ENCODE measurements at places on chromosomes 2 and 18. TPM values are rescaled to one million over a fixed set of nuclear protein-coding genes. Genes with fewer than 3 reads are reported as not detected.

DNA sequence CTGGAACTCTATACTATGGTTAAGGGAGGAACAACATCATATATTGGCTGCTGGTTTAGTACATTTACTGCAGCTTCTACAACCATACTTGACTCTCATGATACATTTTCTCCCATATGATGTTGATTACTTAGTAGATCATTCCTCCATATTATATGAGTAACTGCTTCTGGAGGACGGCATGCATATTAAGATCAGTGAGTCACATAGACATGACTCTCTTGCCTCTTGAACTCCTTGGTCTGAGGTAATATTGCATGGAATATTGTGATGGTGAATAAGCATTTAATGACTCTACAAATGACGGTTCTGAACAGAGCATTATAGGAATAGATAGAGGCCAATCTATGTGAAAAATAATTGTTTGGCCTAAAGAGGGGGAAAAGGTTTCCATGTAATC lies 418.8 kb upstream of the SPHKAP start:
- no peak for DNase-seq

- DNase-seq, result no peak
Measured at GRCh38 chr2:143452817-143453451, 323.7 kb downstream of the ARHGAP15 start.

GRCh38 chr2:58072102-58072501 lies 25.5 kb downstream of the VRK2 start:
- no peak for DNase-seq

DNA sequence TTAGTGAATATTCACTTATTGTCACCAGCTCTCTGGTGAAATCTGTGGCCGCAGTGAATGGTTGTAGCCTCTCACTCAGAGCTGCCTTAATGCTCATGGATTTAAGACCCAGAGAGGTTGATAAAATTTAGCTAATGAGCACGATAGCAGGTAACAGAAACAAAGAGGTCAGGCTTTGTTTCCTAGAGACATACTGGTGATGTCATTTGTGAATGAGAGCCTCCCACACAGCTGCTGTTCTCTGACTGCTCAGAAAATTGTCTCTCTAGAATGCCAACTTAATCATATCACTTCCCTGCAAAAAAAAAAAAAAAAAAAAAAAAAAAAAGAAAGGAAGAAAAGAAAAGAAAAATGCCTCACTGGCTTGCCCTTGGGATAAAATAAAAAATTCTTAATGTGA lies 411.7 kb upstream of the MYT1L start:
- DNase-seq, result no peak

GRCh38 chr2:49801898-49802450 lies 647.7 kb upstream of the FSHR start:
- no peak for DNase-seq

DNA sequence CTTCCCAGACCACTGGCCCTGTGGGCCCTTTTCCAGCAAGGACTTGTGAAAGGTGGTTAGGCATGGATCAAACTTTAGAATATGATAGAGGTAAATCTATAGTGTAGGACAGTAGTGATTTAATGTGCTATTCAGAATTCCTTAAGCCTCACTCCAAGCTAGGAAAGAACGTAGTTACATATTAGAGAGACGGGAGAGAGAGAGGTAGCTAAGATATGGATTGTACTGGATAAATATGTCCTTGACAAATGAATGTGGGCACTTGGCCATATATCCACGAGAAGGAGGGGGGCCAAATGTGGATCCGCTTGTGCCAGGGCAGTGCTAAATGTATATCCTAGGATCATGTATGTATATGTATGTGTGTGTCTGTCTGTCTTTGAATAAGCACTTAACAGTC lies 6.5 kb downstream of the KCNJ3 start:
- no peak for DNase-seq

GRCh38 chr2:212640428-212640827 lies 101.8 kb upstream of the ERBB4 start:
- DNase-seq, result no peak

- no peak for DNase-seq
Measured at GRCh38 chr2:234001380-234002160, 48.9 kb upstream of the SPP2 start.

- DNase-seq, result peak; percentile 89
Measured at GRCh38 chr2:8525582-8526402, 156.1 kb upstream of the ID2 start.

DNA sequence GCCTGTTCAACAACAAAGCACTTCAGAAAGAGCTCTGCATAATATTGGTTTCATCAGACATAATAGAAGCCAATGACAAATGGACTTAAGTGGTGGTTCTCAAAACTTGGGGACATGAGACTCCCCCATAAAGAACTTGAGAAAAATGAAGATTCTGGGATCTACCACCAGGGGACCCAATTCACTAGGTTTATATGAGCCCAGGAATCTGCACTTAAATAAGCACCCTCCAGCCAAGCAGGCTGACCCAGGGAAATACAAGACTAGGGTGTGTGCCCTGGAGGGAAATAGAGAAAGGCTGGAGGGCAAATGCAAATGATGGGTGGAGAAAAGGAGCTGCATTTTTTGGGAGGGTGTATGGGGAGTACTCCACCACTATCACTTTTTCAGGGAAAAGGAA lies 52.5 kb downstream of the SATB2 start:
- no peak for DNase-seq

- no peak for DNase-seq
Measured at GRCh38 chr18:75139226-75139911, 69.6 kb downstream of the PTGR3 start.

GRCh38 chr2:174971868-174972781 lies 33.1 kb downstream of the CHN1 start:
- DNase-seq, result peak; percentile 68

GRCh38 chr2:231161877-231162329 lies 36.5 kb upstream of the ARMC9 start:
- no peak for DNase-seq

GRCh38 chr2:143629340-143629739 lies 500.1 kb downstream of the ARHGAP15 start:
- DNase-seq, result no peak

- no peak for DNase-seq
Measured at GRCh38 chr2:85926526-85926925, 37.7 kb upstream of the ST3GAL5 start.

DNA sequence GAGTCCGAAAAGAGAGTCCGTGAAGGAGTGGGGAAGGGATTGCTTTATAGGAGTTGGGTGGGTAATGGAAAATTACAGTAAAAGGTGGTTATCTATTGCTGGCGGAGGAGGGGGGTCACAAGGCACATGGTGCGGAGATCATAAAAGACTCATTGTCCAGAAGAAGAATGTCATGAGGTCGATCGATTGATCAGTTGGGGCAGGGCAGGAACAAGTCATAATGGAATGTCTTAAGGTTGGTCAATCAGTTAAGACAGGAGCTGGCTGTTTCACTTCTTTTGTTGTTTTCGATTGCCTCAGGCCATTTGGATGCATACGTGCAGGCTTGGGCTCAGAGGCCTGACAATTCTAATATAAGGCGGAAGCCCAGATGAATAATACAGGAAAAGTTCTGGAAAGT lies 473.0 kb upstream of the TNP1 start:
- no peak for DNase-seq

DNA sequence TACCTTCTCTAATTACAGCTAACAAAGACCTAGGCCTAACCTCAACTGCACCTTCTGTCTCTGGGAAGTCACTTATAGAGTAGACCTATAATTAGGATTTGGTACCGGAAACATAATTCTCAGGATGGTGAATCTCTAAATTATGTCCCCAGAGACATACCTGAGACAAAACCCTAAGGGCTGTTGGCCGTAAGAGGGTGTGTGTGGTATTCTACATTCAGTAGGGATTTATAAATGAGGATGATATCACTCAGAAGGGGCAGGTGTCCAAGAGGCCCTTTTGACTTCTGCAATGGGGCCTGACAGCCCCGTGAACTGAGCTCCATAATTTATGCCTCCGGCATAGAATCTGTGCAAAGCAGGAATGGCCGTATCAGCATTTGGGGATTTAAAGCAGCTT lies 13.5 kb upstream of the DARS1 start:
- no peak for DNase-seq

DNA sequence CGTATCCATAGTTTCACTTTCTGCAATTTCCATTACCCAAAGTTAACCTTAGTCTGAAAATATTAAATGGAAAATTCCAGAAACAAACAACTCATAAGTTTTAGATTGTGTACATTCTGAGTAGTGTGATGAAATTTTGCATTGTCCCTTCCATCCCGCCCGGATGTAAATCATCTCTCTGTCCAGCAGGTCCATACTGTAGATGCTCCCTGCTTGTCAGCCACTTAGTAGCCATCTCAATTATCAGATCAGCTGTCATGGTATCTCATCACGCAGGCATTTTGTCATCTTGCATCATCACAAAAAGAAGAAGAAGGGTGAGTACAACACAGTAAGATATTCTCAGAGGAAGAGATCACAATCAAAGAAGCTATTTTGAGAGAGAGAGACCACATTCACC lies 185.0 kb upstream of the STK17B start:
- no peak for DNase-seq

- no peak for DNase-seq
Measured at GRCh38 chr2:221513232-221513631, 58.9 kb downstream of the EPHA4 start.

DNA sequence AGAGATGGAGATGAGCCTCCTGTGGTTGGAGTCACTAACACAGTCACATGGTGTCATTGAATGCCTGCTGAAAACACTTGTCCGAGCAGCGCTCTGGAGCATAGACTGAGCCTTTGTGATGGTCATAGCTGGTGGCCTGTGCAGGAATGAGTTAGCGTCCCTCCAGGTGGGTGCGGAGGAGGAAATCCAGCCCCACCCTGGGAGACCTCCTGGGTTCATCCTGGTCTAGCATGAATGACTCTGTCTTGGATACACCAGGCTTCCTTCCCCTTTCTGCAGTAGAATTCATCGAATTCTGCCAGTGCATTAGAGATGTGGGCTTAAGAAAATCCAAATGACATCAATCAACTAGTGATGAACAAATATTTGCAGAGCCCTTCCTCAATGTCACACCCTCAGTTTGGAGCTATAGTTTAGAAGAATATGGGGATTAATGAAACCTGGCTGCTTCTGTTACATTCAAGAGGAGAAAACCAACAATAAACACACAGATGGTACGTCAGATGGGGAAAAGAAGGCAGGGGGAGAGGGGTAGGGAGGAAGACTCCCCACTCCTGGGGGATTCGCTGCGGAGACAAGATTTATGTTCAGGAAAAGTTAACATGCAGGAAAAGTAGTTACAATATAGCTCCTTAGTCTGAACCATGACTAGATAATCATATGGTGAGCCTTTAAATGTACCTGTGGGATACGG lies 136.7 kb downstream of the DDX1 start:
- no peak for DNase-seq

GRCh38 chr18:53649621-53650020 lies 574.8 kb downstream of the MBD2 start:
- DNase-seq, result no peak

- no peak for DNase-seq
Measured at GRCh38 chr18:56451188-56451587, 187.2 kb downstream of the TXNL1 start.

DNA sequence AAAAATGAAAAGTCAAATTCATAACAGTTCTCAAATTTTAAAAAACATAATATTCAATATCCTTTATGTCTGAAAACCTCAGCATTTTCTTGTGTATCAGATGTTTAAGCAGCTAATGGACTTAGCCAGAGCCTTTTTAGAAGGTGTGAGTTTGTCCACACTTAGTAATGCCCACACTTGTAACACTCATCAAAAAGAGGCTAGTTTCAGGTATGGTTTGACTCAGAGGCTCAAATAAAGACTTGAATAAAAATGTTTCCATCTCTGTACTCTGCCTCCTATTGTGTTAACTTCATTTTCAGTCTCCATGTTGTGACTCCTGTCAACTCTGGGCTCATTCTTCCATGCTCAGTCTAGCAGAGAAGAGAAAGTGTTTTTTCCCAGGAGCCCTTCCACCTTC lies 311.6 kb downstream of the IRS1 start:
- DNase-seq, result no peak

DNA sequence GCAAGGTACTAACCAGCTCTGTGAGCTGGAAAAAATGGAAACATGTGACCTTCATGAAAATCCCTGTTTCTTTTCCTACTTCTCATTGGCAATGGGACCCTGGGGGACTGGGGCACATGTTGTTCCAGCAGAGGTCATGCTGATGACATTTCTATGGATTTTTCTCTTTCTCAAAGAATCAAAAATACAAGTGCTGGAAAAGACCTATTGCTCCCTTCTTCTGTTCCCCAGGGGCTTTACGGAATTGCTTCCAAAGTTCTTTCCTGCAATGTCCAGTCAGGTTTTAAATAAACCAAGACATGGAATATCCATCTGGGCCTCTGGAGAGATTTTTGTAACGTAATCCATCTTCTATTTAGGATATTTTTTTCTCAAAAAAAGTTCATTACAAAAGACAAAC lies 1006.1 kb upstream of the CELF4 start:
- no peak for DNase-seq

- DNase-seq, result no peak
Measured at GRCh38 chr2:128041561-128041960, 13.7 kb upstream of the SAP130 start.

- no peak for DNase-seq
Measured at GRCh38 chr2:113791697-113792590, 35.5 kb upstream of the SLC35F5 start.

DNA sequence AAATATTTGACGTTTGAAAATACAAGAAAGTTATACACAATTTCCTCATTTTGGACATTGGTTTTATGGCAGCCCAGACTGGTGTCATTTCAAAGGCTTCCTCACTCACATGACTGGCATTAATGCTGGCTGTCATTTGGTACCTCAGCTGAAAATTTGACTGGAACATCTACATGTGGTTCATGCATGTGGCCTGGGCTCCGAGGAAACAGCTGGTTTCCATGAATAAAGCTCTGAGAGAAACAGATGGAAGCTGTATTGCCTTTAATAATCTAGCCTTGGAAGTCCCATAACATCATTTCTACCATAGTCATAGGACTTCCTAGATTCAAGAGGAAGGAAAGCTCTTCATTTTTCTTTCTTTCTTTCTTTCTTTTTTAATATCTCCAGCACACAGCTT lies 42.9 kb upstream of the RIT2 start:
- no peak for DNase-seq

GRCh38 chr2:138515092-138515491 lies 13.5 kb downstream of the SPOPL start:
- no peak for DNase-seq

DNA sequence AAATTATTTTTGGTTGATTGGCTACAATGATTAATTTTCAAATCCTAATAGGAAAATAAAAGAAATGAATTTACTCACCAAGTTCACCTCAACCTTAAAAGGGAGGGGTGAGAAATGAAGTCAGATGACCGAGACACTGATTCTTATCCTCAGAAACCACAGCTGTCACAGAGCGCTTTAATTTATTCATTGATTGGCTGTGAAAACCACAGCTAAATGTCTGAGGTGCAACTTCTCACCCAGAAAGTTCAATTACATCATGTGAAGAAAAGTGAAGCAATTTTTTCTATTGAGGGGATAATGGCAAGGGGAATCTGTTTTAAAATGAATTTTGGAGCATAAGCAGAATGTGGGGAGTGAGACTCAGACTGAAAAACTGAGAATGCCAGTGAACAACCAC lies 128.4 kb downstream of the RNF152 start:
- no peak for DNase-seq

Gene MBD2
- 138 TPM for total RNA-seq

Gene UBXN2A
- 10.0 TPM for total RNA-seq

Gene UPP2
- not detected for total RNA-seq

Gene RIT2
- not detected for total RNA-seq

Gene EPB41L3
- total RNA-seq, result 78.0 TPM

Gene RNF152
- total RNA-seq, result 50.1 TPM

Gene PRKAG3
- not detected for total RNA-seq

Gene RESP18
- not detected for total RNA-seq

Gene SLC4A5
- total RNA-seq, result 0.45 TPM

Gene PRSS56
- total RNA-seq, result not detected

Gene MBD5
- total RNA-seq, result 29.6 TPM

Gene CNGA3
- 0.20 TPM for total RNA-seq

Gene CIB4
- total RNA-seq, result not detected
